ENCODE measurements at places on chromosomes 2 and 18.

DNA sequence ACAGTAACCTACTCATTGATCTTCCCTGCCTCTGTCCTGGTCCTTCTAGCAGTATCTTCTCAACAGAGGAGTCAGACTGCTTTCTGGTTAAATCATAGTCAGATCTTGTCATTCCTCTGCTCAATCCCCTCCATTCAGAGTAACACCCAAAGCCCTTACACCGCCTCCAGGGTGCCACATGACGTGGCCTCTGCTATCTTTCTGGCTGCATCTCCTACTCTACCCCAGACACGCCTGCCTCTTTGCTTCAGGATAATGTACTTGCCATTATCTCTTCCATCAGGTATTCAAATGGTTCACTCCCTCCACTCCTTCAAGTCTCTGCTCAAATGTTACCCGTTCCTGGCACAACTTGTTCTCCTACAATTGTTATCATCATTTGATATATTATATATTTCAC, 36.3 kb upstream of the ACVR2A start:
- DNase-seq: no peak

DNA sequence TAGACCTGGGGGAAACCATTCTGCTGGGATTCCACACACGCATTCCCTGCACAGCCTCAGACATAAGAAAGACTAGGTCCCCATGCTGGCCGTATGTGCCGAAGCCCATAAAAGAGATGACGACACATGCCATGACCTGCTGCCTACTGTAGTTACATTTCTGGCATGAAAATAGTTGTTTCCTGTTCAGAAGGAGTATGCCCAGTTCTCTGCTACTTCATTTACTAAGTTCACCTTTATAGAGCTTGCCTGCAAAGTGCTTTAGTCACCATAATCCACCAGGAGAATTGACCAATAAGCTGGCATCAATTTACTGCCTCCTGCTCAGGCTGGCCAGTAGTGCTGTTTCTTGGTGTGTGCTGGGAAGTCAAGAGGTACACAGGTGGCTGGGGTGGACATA, 150.2 kb upstream of the ALPP start:
- no peak for DNase-seq

- no peak for DNase-seq
Measured at GRCh38 chr2:217612920-217613319, 389.9 kb downstream of the TNS1 start.

GRCh38 chr18:58196164-58196563, 152.1 kb downstream of the NEDD4L start:
- no peak for DNase-seq

- no peak for DNase-seq
Measured at GRCh38 chr18:2402084-2402483, 169.2 kb downstream of the METTL4 start.

- DNase-seq: no peak
Measured at GRCh38 chr2:98751748-98752147, 20.8 kb upstream of the MGAT4A start.

DNA sequence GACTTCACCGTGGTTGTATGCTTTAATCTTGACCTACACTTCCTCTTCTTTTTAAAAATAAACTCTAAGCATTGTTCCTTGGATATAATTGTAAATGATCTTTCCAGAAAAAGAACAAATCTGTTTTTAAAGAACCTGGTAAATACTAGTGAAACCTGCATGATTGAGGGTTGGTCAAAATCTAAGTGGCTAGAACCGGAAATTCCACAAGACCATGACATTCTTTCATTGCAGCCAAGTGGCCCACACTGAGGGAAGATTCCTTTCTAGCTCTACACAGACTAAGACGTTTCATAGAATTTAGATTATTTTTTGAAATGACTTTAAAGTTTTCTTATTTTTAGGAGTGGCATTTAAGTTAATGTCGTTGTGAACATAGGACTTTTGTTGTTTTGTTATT, 356.7 kb downstream of the NYAP2 start:
- DNase-seq: no peak

- DNase-seq: no peak
Measured at GRCh38 chr18:3388980-3389379, 61.0 kb upstream of the TGIF1 start.

- no peak for DNase-seq
Measured at GRCh38 chr18:70290482-70291294, 1.8 kb downstream of the SOCS6 start.

DNA sequence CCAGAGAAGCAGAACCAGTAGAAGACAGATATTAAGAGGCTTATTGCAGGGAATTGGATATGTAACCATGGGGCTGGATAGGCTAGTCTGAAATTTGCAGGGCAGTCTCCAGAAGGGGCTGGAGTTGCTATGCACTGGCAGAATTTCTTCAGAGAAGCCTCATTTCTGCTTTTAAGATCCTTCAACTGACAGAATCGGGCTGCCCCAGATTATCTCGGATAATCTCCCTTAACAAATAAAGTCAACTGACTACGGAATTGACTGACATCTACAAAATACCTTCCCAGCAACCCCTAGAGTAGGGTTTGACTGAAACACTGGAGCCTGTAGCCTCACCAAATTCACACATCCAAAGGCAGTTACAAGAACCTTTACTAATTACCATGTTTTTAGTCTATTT, 136.4 kb downstream of the SOCS6 start:
- DNase-seq: no peak

- DNase-seq: no peak
Measured at GRCh38 chr2:229330952-229331351, 59.9 kb upstream of the PID1 start.

DNA sequence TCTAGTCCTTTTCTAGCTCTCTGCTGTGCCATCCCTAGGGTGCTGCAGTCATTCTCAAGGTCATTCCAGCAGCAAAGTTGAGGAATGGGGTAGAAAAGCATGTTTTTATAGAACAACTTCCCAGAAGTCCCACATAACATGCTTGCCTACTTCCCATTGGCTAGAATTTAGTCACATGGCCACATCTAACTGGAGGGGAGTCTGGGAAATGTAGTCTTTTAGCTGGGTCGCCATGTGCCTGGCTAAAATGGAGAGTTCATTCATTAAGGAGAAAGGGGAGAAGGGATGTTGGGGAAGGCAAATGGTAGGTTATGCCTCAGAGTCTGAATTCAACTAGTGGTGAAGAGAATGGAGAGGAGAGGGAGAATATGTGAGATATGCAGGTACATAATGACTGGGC, 85.7 kb downstream of the SLC4A3 start:
- DNase-seq: no peak

DNA sequence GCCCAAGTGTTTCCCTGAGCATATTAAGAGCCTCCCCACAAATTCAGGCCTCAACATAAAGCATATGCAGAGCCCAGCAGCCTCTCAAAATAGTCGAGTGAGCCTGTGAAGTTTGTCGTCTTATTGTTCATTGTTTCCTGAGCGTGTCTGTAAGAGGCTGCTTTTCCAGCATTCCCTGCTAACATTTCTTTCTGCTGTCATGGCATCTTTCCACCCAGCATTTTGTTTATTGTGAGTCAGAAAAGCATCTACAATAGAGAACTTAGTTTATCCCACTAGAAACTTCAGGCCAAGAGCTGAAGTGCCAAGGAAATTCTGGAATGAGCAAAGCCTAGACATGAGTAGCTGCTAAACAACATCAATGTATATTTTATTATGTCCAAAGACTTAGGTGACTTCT, 46.3 kb upstream of the STAM2 start:
- no peak for DNase-seq

GRCh38 chr2:55489467-55490062, 30.0 kb upstream of the CFAP36 start:
- no peak for DNase-seq

DNA sequence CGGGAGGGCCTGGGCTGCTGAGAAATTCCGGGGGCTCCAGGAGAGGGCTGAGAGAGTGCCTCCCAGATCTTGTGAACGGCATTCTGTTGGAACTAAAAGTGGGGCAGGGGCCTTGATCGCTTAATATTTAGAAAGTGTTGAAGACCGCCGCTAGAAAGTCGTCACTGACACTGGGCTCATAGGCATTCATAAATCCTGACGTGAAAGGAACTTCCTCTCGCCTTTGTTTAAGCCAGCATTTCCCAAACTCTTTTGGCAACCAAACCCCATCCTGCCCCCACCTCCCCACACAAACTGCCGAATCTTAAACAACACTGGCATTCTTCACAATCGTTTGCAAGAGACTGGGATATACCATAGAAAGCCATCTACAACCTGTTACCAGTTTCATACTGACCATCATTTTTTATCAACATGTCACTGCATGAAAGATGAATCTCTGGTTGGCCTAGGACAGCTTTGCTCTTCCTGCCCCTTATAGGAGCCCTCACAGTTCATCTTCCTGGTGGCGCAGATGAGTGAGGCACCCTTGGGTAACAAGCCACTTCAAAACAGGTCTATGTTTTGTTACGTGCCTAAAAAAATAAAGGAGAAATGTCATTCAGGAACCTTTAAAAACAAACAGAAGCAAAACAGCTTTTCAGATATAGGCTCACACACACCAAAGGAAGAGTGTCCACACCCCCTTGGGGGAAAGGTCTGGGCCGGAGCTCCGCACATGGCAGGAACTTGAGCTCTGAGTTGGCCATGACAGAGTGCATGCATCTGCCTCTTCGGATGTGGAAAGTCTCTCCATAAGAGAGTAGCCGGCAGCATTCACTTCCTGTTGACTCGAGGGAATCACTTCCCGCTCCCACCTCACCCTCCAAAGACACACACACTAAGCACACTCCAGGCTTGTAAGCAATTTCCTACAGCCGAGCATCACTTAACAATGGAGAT, 13.0 kb downstream of the MTERF4 start:
- DNase-seq: no peak

DNA sequence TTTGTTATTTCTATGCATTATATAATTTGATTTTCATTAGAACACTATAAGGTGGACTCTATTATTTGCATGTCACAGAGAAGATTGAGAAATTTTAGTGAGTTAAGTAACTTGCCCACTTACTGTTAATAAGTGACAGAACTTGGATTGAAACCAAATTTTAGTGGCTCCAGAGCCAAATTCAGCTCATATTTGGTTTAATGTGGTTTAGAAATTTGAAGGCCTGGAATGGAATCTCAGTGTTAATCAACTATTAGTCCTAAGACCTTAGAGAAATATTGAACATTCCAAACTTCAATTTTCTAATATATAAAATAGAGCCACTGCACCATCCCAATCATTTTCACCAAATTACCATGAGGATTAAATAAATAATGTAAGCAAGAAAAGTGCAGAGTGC, 281.6 kb downstream of the ZNF385B start:
- DNase-seq: no peak

GRCh38 chr18:69996417-69996816, 48.7 kb upstream of the CD226 start:
- no peak for DNase-seq

DNA sequence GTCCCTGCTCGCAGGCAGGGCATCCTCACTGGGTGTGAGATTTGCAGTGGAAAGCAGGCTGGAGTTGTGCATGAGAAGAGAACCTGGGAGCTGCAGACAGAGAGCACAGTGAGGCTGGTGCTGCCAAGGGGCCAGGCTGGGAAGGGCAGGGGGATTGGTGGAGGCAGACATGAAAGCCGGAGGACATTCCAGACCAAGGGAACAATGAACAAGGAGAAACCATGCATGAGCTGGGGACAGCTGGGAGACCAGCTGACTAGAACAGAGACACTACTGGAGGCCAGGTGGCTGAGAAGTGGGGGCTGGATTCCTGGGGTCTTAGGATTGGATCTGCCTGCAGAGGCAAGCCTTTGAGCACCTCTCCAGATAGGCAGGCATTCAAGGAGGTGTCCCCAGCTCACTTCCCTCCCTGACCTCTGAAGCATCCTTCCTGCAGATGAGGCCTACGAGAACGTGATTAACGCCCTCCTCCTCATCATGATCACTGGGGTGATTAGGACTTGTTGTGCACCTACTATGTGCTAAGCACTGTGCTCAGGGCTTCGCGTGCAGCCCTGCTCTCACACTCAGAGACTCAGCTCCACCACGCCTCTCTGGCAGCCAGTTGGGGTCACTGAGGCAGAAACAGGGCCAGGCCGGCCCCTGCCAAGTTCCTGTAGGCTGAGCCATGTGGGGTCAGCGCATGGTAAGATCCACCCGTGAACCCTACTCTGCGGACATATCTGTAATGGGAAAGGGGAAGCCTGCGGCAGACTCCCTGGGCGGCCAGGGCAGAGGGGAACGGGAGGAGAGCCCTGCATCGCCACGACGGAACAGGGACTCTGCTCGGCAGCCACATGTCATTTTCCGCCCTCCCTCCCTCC, 74.8 kb upstream of the SLC66A3 start:
- DNase-seq: no peak

GRCh38 chr18:75846321-75846720, 418.8 kb upstream of the SMIM21 start:
- no peak for DNase-seq

- DNase-seq: no peak
Measured at GRCh38 chr18:12518326-12518725, 110.6 kb downstream of the PRELID3A start.

- no peak for DNase-seq
Measured at GRCh38 chr2:167862782-167863181, 384.6 kb downstream of the STK39 start.

GRCh38 chr2:44389895-44390294, 28.1 kb downstream of the CAMKMT start:
- no peak for DNase-seq

DNA sequence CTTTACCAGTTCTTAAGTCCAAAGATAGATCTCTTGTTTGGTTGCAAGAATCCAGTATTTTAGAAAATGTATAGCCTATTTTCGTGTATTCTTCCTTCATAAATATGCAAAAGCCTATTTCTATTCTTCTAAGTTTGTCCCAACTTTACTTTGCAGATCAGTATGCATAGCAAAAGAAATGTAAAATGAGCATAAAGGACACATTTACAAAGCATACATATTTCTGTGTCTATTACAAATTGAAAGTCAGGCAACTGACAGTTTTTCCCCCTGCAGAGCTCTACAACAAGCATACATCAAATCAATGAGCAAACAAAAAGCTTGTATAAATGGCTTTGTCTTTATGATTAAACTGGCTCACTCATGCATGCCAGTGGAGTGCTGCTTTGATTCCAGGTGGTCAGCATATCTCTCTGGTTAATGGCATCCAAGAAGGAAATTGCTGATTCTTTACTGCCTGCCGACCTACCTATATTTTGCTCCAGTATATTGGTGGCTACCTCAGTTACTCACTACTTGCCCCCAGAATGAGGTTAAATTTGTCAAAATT, 10.0 kb upstream of the VPS54 start:
- no peak for DNase-seq

- DNase-seq: no peak
Measured at GRCh38 chr2:232528746-232529460, 2.9 kb downstream of the CHRND start.

DNA sequence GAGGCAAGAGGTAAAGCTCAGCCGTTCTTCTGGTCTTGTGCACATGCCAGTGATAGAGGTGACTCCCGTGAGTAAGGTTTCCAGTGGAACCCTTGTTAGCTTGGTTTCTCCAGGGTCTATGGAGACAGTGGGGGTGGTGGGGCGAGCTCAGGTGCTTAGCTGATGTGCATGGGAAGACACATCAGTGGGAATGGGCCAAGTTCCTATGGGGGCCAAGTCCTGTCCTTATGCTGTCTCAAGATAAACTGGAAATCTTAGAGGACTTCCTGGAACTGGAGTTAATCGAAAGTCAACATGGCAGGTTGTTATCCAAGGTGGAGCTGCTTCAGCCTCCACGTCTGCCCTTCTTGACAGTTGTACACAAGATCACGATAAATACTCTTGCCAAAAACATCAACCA, 130.1 kb upstream of the TMEM18 start:
- DNase-seq: no peak

GRCh38 chr2:235037604-235038166, 85.9 kb downstream of the SH3BP4 start:
- DNase-seq: no peak

- DNase-seq: peak; percentile 75
Measured at GRCh38 chr2:203763241-203763937, 57.0 kb downstream of the CD28 start.

Measured in stimulated activated CD4-positive, alpha-beta T cell treated with anti-CD3 and anti-CD28 coated beads, Interleukin-4, amount 100 ng/mL, for 24 hours (primary cell).